Neuronal stem cell (in vitro differentiated cells): ENCODE measurements at places on chromosomes 4 and X.

DNA sequence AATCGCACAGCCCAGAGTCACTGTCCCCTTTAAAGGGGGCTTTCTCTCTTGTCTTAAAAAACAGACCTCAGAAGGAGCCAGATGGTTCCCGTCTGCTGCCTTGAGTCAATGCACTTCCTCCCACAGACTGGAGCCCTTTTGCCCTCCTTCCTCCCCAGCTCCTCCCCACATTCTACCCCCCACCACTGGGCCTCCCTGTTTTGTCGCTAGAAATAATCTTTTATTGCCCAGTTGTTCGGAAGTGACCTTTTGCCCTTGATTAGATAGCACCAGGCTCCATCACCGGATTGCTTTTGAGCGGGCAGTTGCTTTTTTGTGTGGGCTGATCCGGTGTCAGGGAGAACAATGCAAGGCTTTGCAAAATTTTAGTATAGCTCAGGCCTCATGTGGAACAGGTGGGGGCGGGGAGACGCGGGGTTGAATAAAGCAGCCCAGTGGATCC, 47.7 kb downstream of the SPRY1 start:
- DNase-seq = peak; percentile 89

DNA sequence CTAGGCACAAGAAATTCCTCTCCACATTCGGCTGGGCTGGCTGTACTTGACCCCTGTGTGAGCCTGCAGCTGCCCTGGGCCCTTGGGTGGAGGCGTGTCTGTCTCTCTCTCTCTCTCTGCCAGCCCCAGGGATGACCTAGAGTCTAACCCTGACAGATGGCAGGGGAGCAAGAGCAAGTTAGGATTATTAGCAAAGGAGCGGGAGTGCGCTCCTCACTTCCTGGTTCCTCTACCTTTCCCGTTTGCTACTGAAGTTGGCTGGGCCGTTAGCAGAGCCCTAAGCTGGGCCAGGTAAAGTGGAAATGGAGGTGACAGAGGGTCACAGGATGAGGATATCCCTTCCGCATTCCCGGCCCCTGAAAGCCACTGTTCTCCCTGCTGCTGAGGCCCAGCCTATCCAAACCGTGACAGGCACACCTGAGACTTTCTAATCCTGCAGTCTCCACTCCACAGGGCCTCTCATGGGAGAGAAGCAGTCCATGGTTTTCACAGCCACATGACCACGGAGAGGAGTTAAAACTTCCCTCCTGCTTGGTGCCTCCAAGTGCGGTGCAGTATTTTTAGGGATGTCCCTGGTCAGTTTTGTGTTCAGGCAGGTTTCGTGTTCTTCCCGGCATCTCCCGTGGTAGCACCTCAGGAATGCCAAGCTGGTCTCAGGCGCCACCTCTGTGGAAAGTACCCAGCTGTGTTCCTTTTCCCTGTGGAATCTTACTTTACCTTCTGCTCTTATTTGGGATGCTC, 79.3 kb downstream of the CLDN22 start:
- DNase-seq = no peak

- no peak for DNase-seq
Observed at GRCh38 chr4:175480404-175480803, 331.7 kb downstream of the GPM6A start.

GRCh38 chr4:121216461-121216860, 52.3 kb upstream of the TNIP3 start:
- DNase-seq = no peak

- DNase-seq = no peak
Observed at GRCh38 chr4:97942951-97943350, 200.3 kb downstream of the STPG2 start.

- DNase-seq = no peak
Observed at GRCh38 chr4:120215350-120215749, 148.7 kb upstream of the MAD2L1 start.

GRCh38 chr4:79598801-79599200, 190.8 kb upstream of the GK2 start:
- DNase-seq = no peak

GRCh38 chr4:167023364-167023925, 210.8 kb downstream of the SPOCK3 start:
- DNase-seq = no peak

GRCh38 chrX:38664285-38664684, 102.9 kb downstream of the TSPAN7 start:
- DNase-seq = peak; percentile 9

DNA sequence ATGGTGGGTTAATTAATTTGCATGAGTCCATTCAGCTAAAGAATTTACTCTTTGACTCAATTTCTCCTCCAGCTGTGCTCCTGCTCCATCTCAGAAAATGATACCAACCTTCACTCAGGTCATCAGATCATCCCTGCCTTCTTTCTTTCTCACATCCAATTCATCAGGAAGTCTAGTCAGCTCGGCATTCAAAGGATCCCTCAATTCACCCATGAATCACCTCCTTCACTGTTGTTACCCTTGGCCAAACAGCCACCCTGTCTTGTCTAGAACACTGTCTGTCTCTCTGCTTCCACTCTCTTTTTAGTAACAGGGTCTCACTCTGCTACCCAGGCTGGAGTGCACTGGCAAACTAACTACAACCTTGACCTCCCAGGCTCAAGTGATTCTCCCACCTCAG, 337.4 kb upstream of the SFRP2 start:
- DNase-seq = no peak

GRCh38 chr4:136505020-136505419, 1027.3 kb downstream of the PCDH18 start:
- no peak for DNase-seq

DNA sequence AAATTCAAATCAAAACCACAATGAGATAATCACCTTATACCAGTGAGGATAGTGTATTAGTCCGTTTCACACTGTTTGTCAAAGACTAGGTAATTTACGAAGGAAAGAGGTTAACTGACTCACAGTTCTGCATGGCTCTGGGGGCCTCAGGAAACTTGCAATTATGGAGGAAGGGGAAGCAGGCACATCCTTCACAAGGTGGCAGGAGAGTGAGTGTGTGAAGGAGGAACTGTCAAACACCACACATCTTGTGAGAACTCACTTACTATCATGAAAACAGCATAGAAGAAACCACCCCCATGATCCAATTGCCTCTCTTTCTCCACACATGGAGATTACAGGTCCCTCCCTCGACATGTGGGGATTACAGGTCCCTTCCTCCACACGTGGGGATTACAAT, 54.7 kb upstream of the TRPC5 start:
- no peak for DNase-seq

- DNase-seq = no peak
Observed at GRCh38 chr4:143281507-143282190, 55.0 kb upstream of the GAB1 start.

DNA sequence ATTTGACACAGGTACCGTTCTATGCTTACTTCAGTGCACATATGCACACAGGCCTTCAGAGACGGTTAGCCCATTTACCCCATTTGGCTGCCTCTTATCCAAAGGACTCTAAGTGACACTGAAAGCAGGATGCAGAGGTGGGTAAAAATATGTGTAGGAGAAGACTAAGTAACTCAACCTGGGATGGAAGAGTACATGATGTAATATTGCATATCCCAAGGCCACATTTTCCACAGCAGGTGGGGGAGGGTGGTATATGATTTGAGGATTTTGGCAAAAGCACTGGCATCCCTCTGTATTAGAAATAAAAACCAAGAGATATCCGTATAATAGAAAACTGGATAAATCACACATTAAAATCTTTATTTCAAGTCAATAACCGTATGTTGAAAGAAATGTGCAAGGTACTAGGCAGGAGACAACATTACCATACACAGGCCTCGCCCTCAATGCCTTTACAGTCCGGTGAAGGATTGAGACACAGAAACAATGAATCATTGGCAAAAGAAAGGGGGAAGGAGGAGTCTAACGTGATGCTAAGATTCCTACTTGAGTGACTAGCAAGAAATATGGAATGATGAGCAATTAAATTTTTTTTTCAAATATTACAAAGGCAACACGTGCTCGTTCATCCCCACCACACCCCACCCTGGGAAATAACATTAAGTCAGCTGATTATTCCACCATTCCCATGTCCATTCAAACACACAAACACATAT, 161.0 kb upstream of the RASGEF1B start:
- DNase-seq = no peak

DNA sequence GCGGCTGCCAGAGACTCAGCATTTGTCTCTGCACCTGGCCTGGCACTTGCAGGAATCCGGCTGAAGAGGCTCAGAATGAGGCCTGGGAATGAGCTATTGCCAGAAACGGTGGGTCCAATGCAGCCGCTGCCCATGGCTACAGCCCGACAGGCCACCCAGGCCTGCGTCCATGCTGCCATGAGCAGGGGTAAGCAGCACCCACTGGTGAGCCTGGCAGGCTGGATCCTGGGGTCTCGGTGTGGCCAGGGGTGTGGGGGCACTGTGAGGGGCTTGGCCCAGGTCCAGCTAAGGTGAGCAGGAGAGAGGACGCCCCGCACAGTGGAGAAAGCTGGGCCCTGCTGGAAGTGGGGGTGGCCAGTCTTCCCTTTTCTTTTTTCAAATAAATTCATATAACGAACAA, 60.3 kb upstream of the MXD4 start:
- DNase-seq = no peak

DNA sequence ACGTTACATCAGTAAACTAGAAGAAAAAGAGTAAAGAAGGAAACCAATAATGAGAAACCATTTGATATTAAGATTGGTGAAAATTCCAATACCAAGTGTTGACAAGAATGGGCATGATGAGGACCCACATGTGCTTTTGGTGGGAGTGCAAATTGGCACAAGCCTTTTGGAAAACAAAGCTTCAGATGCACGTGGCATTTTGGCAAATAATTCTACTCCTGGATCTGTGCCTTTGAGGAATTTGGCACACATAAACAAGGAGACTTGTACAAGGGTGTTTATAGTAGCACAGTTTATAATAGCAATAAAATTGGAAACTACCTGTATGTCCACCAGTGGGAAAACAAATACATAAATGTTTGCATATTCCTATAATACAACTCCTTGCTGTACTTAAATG, 324.3 kb upstream of the TAPT1 start:
- DNase-seq = no peak

- DNase-seq = no peak
Observed at GRCh38 chrX:153827903-153828302, 2.4 kb downstream of the PDZD4 start.

- no peak for DNase-seq
Observed at GRCh38 chr4:24915121-24915922, 2.5 kb upstream of the CCDC149 start.

GRCh38 chr4:123889507-123889906, 492.9 kb downstream of the SPRY1 start:
- no peak for DNase-seq

- no peak for DNase-seq
Observed at GRCh38 chr4:99821918-99822503, 5.4 kb downstream of the DAPP1 start.

DNA sequence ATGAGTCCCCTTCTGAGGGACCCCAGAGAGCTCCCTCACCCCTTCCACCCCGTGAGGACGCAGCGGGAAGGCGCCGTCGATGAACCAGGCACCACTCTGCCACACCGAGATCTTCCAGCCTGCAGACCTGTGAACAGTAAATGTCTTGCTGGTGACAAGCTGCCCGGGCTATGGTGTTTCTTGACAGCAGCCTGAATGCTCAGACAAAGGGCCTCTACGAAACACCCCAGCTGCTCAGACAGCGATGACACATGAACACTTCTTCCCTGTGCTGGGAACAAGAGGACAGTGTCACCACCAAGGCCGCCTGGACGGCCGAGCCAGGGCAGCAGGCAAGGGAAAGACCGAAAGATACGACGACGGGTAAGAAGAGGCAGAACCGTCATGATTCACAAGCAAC, 30.6 kb upstream of the GTPBP6 start:
- DNase-seq = no peak

- no peak for DNase-seq
Observed at GRCh38 chrX:119402588-119402987, 3.5 kb downstream of the SLC25A43 start.

DNA sequence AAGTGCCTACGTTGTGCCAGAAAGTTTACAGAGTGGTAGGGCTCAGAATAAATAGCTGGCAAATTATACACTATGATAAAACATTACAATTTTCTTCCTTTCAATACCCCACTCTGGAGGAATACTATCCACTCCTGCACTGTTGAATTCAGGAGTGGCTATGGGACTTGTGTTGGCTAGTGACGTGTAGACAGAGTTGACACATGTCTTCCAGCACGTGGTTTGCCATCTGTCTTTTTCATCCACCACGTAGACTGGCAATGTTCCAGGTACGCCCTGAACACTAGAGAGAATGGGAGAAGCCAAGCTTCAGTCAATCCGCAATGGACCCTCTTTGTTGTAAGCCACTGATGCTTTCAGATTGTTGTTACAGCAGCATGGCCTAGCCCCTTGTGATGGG, 168.8 kb upstream of the RBPJ start:
- no peak for DNase-seq

- no peak for DNase-seq
Observed at GRCh38 chrX:810186-810585, 179.6 kb downstream of the SHOX start.

- peak; percentile 54 for DNase-seq
Observed at GRCh38 chr4:2441393-2442174, 22.8 kb downstream of the CFAP99 start.

- no peak for DNase-seq
Observed at GRCh38 chrX:72050011-72050410, 81.7 kb downstream of the RTL5 start.

GRCh38 chr4:7073526-7074390, 5.9 kb upstream of the GRPEL1 start:
- peak; percentile 69 for DNase-seq

- no peak for DNase-seq
Observed at GRCh38 chr4:175951794-175952193, 113.8 kb upstream of the WDR17 start.

DNA sequence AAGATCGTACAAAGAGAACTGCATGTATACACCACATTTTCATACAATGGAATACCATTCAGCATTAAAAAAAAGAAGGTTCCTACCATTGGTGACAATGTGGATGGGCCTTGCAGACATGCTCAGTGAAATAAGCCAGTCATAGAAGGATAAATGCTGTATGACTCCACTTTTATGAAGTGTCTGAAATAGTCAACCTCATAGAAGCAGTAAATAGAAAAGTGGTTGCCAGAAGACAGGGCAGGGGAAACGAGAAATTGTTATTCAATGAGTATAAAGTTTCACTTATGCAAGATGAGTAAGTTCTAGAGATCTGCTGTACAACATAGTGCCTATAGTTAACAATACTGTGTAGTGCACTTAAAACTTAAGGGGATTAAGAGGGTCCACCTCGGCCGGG, 257.5 kb upstream of the FTHL17 start:
- no peak for DNase-seq

DNA sequence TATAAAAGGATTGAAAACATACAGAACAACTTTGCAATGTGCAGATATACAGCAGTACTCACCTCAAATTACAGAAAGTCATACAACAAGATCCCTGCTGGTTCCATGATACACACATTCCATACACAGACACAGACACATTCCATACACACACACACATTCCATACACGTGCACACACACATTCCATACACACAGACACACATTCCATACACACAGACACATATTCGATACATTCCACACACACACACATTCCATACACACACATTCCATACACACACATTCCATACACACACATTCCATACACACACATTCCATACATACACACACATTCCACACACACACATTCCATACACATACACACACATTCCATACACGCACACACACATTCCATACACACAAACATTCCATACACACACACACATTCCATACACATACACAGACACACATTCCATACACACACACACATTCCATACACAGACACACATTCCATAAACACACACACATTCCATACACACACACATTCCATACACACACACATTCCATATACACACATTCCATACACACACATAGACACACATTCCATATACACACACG, 13.7 kb downstream of the LINC00632 start:
- DNase-seq = no peak
